ENCODE measurements at places on chromosomes 3 and 15.

- DNase-seq: no peak
Measured at GRCh38 chr15:93024716-93025624, 64.0 kb downstream of the RGMA start.

DNA sequence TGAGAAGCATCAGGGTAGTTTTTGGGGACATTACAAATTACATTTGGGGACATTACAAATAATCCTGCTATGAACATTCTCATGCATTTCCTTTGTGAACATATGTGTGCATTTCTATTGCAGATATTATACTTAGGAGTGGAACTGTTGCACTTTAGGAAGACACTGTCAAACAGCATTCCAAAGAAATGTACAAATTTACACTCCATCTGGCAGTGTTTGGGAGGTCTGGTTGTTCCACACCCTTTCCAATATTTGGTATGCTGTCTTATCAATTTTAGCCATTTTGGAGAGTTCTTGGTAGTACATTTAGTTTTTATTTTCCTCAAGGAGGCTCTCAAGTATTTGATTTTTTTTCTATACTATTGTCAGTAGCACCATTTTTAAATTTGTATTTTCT, 419.1 kb upstream of the ARHGEF26 start:
- no peak for DNase-seq

GRCh38 chr3:17032407-17033034, 147.8 kb downstream of the PLCL2 start:
- DNase-seq: no peak

- no peak for DNase-seq
Measured at GRCh38 chr3:138907539-138907938, 39.4 kb downstream of the FOXL2 start.

DNA sequence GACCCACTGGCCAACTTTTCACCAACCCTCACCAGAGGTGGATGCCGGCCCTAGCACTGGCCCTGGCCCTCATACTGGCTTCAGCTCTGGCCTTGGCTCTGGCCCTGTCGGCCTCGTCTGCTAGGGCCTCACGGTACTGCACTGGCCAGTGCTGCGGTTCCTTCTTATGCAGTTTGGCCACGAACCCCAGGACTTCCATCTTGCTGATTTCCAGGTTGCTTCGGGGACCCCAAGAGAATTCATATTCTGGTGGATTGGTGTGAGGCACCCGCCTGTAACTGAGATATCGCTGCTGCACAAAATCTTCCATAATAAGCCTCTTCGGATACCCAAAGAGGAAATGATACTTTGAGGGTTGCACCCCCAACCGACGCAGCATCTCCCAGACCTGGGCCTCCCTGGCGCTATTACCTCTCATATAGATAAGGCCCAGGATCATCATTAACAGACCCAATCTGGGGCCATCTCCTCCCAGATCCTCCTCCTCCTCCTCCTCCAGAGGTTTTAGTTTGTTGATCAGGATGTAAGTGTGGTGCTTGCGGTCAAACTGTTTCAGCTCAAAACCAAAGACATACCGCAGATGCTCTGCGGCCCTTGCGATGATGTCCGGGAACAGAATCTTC, 883 bp downstream of the MAGEF1 start:
- no peak for DNase-seq

DNA sequence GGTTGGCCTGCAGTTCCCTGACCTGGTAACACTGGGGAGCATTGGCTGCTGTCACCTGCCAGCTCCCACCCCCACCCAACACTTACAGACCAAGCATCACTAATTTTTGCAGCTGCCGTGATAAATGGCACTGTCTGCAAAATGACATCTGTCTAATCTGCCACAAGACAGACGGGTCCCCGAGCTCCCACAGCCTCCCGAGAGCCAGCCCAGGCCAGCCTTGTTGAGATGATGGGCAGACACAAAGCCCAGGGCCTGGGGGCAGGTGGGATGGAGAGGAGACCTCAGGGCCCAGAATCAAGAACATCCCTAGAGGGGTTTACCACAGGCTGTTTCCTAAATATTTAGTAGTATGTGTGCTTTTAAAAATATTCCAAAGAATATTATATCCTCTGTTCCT, 203.4 kb downstream of the TBC1D2B start:
- no peak for DNase-seq

DNA sequence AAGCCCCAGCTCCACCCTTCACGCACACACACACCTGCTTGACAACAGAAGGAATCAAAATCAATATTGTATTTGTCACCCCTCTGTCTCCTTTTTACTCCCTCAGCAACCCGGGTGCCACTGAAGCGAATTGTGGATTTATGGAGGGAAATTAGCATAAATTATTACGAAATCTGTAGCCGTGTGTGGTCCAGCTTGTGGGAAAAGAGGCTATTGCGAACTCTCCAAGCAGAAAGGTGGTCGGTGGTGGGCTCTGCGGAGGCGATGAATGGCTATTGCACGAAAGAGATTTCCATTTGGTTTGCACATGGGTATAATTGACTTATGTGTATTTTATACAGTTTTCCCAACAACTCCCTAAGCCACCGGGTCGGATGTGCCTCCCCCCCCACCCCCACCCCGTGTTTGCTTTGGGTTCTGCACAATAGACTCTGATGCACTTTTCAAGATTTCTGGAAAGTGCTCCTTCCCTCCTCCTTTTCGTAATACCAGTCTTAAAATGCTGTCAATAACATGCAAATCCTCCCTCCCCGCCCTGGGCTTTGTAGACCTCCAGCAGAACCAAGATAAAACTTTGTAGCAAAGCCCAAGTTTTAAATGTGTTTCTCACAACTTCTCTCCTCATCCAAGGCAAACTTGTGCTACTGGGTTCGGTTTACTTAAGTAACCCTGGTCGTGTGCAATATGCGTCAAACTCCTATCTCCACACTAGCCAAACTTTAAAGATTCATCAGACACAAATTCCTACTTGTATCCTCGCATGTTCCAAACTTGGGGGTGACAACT, 3.1 kb upstream of the FOXB1 start:
- DNase-seq: no peak

DNA sequence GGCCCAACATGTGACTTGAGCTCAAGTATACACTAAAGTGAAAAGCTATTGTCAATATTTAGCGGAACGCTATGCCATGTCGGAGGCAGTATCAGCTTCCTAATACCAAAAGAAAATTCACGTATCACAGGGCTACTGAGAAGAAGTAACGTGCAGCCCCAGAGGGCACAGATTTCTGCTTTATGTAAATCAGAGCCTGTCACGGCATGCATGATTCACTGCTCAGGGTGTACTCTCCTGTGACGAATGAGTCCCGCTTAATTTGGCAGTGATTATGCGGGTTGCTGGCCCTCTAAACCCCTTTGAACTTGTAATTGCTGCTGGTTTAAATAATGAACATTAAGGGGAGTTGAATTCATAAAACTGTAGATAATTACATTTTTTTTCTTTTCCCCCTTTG, 85.3 kb downstream of the MEIS2 start:
- DNase-seq: no peak

- no peak for DNase-seq
Measured at GRCh38 chr3:138468886-138469285, 34.5 kb downstream of the ESYT3 start.

DNA sequence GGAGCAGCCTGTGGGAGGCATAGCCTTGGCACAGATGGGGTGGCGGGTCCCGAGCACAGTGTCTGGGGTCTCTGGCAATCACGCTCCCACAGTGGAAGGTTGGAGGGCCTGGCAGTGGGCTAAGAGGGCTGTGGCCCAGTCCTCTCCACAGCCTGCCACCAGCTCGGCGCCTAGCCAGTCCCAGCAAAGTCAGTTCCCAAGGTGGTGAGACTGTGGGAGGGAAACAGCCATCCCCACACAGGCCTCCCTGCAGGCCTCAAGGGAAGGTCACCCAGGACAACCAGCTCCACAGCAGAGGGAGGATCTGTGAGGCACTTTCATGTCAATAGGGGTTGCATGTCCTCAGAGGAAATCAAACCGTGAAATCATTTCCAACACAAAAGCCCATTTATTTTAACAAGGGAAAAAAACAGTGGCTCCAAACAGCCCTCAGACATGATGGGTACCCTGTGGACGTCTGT, 27.6 kb upstream of the LIMD1 start:
- no peak for DNase-seq

All from hypothalamus (tissue), 51 donors.